ENCODE measurements at places on chromosomes 3 and 15.
A peak's percentile ranks its signal among the peaks of the same experiment; 100 is the strongest.

- DNase-seq: no peak
Measured at GRCh38 chr15:66195621-66196230, 57.8 kb downstream of the MEGF11 start.

GRCh38 chr3:180881065-180881801 lies 31.2 kb upstream of the FXR1 start:
- no peak for DNase-seq

DNA sequence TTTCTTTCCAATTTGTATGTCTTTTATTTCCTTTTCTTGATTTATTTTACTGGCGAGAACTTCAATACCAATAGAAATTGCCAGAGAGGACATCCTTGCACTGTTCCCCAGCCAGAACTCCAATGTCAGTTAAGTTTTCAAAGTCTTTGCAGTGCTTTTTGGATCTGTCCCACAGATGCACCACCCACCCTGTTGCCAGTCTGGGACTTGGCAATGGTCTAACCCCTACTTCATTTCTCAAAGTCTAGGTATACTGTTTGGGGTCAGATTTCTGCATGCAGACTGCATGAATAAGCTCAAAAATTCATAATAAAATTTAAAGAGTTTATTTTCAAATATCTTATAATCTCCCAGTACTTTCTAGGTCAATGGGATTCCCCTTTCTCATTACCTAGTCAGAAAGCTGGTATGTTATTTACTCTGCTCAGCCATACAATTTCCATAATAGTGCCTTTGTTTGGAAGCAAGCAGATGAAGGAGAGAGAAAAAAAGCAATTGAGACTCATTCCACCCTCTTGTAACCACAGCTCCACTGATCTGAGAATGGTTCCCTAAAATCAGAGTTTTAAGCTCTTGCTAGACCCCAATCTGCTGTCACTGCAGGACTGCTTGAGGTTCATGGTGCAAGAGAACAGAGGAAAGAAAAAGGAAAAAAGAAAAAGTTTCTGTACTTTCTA lies 125.9 kb upstream of the PLXND1 start:
- no peak for DNase-seq

- DNase-seq: no peak
Measured at GRCh38 chr3:24867783-24868182, 373.1 kb upstream of the THRB start.

DNA sequence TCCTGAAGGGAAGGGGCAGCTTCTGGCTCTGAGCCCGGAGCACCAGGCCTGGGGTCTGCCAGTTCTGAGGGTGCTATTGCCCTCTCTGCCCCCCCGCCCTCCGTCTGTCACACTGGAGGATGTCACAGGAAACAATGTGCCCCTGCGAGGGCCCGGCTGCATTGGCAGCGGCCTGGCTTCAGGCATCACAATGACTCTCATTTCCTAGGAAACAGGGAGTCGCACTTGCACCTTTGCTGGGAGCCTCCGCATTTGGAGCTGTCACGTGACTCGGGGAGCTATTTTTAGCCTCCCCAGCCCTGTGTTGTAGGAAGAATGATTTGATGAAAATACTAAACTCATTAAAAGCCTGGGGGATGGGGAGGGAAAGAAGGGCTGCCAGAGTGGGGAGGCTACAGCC lies 518.9 kb downstream of the SHQ1 start:
- DNase-seq: no peak

GRCh38 chr3:33826688-33827087 lies 28.3 kb downstream of the PDCD6IP start:
- no peak for DNase-seq

DNA sequence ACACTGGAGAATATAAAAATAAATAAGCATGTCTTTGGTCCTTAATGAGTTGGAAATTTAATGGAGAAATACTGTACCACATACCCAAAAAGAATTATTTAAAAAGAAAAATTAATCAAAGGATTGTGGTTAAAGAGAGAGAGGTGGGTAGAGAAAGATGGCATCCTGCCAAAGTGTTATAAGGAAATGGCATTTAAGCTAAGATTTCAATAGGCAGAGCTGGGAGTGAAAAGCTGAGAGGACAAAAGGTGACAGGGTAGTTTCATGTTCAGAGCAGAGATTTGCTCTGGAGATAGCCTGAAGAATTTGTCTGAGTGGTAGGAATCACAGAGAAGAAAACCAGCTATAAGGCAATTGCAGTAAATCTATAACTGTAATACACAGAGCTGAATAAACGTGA lies 181.0 kb downstream of the SI start:
- DNase-seq: no peak

DNA sequence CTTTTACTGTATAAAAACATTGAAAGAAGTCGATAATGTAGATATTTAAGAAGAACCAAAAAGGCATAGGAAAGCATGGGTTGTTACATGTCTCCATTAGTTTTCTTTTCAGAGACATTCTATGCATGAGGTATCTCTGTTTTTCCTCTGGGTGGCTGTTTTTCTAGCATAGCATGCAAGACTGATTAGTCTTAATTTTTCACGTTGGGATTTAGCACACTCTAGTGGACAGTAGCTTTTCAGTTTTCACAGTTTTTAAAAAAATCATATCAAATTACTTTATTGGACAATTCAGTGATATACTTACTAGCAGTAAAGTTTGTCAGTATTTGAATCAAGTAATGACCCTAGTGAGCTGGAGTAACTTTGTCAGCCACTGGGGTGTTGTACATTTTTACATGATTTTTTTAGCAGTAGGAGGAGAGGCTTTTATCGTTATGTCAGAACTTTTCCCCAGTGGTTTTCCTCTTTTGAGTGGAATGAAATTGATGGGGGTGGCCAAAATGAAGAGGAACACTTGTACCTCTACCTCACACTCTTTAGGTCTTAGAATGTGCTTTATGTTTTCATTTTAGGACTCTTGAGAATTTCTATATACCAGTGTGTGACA lies 57.2 kb downstream of the SEC22A start:
- DNase-seq: peak; percentile 40

DNA sequence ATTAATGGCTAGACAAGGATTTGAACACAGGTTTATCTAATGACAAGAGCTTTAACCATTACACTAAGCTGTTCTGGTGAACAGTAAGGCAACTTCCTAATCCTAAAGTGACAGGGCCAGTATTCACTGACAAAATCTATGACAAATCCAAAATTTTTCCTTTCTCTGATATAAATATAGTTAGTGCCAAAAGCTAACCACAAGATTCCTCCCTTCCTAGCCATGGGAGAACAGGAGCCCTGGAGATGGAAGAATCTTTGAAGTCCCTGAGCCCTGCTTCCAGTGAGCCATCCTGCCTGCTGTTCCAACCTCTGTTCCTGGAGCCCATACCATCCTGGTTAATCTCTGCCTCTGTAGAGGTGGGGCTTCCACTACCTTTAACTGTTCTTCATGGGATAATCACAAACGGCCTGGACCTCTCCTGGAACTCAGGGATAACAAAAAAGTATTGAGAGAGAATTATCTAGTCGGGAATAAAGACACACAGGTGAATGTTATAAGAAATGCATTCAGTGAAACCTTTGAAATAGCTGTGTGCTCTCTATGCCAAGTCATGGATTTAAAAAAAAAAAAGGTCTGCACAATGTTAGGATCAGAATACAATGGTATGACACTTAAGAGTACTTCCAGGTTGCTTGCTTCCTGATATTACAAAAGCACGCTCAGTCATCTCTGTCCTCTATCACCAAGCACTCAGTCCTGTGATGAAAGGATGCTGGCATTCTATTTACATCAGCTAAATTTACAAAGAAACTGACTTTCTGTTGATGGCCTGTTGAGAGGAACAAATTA lies 235.8 kb downstream of the SUCLG2 start:
- no peak for DNase-seq

- no peak for DNase-seq
Measured at GRCh38 chr3:26132942-26133341, 343.1 kb downstream of the OXSM start.

- DNase-seq: no peak
Measured at GRCh38 chr15:59236394-59236793, 29.8 kb downstream of the LDHAL6B start.

DNA sequence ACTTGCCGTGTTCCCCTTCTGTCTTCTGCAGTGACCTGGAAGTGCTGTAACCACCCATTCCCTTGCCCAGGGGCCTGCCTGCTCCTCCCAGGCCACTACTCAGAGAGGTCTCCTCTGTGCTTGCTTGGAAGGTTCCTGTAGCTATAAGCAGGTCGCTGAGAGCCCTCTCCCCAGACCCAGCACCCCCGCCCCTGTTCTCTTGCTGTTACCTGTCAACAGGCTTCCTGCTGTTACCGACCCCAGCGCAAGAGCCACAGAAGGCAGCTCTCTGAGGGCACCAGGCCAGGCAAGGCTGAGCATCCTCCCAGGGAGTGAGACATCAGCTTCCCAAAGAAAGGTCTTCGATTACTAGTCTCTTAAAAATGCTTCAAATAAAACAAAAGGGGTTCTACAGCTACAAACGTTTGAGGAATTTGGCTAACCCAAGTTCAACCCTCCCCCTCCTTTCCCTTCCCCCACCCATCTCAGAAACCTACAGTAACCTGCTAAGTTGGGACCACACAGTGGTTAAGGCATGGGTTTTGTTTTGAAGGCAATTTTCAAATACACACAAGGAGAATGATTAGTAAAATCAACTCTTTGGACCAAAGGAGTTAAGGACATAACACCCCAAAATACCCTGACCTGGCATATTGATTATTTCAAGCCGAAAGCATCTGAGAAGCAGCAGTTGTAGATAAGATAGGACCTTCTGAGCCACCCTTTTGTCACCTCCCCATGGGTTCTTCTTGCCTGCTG lies 74.9 kb upstream of the MFGE8 start:
- DNase-seq: no peak

DNA sequence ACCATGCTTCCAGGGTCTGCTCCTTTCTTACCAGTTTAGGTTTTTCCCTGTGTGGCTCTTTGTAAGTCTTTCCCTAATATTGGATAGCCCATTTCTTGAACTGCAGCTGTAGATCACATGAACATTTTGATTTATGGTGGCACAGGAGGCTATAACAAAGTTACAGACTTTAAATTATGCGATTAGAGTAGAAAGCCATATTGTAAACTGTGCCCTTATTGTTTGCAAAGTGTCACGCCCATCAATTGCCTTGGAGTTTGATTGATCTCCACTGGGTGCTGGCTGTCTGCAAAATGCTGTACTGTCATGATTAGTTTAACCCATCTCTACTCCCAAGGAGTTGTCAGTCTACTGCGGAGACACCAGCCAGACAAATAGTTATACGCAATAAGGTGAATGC lies 110.3 kb downstream of the CACNA2D3 start:
- no peak for DNase-seq

DNA sequence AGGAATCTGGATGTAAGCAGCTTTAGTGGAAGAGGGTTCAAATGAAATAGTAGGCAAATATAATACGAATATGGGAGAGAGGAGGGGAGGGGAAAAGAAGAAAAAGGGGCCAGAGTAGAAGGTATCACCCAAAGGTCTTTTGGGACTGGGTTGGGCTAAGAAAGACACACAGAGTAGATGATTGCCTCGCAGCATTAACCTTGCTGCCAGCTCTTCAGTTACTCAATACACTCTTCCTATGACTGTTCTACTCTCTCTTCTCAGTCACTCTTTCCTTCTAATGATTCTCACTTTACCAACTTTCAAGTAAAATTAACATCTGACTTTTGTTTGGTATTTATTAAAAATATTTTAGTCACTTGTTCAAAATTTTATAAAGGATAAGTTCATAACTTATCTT lies 52.8 kb downstream of the CLASP2 start:
- DNase-seq: no peak

DNA sequence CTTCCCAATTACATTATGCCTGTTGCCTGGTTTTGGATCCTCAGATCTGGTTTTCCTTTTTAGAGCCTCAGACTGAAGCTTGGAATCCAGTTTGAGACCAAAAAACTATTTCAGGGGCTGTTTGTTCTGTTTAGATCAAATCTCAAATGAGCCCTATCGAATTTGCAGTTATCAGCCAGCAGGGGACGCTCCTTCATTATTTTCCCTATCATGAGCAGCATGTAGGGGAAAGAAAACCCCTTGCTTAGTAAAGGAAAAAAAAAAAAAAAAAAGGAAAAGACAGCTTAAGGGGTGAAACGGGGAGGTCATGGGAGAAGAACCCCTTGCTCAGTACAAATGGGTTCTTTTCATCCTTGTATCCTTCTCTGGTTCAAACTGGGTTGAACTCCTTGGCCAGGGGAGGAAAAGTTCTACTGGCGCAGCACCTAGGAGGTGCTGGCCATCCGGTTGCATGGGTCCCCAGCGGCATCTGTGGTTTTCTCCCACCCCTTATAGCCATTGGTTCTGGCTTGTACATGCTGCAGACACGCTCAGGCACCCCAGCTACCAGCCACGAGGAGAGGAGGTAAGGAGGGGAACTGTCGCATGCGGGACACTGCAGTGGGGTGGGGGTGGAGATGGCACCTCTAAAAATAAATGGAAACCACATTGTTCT lies 1375.1 kb upstream of the ALCAM start:
- no peak for DNase-seq

- no peak for DNase-seq
Measured at GRCh38 chr3:56131974-56132590, 336.2 kb downstream of the ERC2 start.

DNA sequence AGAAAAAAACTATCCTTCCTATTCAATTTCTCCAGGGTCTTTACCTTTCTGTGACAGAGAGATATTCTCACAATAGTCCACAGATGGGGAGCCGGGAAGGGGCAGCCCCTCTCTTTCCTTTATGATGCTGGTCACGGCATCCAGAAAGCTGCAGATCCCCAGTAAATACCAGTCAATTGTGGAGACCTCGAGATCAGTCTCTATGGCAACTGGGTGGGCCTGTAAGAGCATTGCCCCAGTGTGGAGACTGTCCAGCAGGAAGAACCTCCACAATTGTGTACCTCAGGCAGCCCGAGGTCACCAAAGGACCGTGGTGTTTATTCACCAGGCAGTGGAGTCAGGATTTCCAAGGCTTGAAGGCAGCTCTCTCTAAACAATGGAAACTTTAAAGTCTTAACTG lies 291.2 kb downstream of the NTRK3 start:
- no peak for DNase-seq

Data from hematopoietic multipotent progenitor cell treated with erythropoietin and hydrocortisone succinate and interleukin-3 and kit ligand, for 17 days (in vitro differentiated cells).